Activated T-helper 9 cell treated with anti-CD3 and anti-CD28 coated beads, Interleukin-2, amount 50 U/mL, for 16 hours (primary cell): ENCODE measurements at places on chromosomes 4 and X.

- no peak for DNase-seq
These were observed 41.6 kb downstream of the TRPC5OS start for GRCh38 chrX:111917591-111917990.

DNA sequence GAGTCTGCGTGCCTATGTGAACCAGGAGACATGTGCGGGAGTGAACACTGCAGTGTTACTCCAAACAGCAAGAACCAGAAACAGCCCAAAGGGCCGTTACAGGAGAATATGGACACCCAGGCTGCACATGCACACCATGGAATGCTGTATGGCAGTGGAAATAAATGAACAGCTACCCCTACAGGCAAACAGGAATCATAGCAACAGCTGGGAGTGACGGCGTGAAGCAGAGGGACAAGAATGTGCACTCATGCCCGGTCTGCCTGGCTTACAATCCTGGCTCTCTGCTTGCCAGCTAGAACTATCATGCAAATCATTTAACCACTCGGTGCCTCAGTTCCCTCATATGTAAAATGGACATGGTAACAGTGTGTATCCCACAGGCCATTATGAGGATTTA, 16.6 kb downstream of the GPKOW start:
- no peak for DNase-seq

DNA sequence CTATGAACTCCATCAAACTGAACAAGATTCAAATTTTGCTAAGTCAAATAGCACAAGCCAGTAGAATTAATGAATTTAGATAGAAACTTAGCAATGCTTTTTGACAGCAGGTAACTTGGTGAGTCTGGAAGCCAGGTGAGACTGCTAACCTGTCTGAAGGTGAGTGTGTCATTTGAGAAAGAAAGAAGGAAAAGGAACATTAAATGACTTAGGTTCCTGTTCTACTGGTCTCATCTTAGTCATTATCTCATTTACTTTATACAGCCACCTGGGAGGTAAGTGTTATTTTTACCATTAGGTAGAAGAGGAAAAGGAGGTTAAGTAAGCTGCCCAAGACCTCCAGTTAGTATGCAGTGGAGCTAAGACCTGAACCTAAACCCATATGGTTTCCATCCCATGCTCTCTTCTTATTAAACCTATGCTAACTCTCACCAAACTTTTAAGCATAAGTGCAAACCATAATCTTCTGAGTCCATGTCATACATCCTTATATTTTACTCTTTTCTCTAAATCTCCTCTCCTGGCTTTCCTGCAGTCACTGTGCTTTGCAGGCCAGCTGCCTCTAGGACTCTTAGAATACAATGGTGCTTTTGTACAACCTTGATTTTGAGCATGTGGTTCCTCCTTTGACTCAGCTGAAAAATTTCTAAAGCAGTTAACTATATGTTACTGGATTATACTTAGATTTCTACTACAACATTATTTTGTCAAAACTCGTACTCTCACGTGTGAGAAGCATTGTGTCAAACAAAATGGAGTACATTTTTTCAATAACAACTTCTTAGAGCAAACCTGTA, 68.5 kb downstream of the ATP10D start:
- no peak for DNase-seq

GRCh38 chr4:56656346-56656643, 24.8 kb downstream of the HOPX start:
- DNase-seq, result peak; percentile 45
